ENCODE measurements at places on chromosomes 6 and 20.

- DNase-seq, result no peak
Measured at GRCh38 chr6:128305976-128306375, 214.4 kb downstream of the PTPRK start.

DNA sequence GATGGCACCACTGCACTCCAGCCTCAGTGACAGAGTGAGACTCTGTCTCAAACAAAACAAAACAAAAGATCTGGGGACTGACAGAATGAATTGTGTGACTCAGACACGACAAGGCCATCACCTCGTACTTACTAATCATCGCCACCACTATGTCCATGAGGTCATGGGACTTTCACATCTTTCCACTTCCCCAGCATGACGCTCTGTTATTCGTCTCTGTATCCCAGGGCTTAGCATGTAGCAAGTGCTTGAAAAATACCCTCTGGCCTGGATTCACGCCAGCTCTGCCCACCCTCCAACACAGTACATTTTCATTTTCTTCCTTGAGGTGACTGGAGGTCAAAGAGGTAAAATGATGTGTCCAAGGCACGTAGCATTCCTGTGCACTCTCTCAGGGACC, 27.8 kb downstream of the FGD2 start:
- DNase-seq, result no peak

- no peak for DNase-seq
Measured at GRCh38 chr6:161226009-161226964, 47.6 kb downstream of the AGPAT4 start.

DNA sequence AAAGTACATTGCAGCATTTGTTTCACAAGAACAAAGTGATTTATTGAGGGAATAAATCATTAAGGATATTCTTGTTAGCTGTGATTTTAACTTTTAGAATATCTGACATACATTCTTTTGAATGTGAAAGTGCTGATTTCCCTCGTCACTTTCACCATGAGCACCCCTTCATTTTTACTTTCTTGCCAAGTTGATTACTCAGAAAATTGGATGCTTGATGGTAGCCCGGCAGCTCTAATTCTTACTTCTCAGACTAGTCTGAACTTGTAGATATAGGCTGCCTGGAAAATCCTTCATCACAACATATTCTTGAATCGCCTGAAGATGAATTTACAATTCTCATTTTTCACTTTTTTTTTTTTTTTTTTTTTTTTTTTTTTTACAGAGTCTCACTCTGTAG, 147.1 kb upstream of the SMLR1 start:
- no peak for DNase-seq

DNA sequence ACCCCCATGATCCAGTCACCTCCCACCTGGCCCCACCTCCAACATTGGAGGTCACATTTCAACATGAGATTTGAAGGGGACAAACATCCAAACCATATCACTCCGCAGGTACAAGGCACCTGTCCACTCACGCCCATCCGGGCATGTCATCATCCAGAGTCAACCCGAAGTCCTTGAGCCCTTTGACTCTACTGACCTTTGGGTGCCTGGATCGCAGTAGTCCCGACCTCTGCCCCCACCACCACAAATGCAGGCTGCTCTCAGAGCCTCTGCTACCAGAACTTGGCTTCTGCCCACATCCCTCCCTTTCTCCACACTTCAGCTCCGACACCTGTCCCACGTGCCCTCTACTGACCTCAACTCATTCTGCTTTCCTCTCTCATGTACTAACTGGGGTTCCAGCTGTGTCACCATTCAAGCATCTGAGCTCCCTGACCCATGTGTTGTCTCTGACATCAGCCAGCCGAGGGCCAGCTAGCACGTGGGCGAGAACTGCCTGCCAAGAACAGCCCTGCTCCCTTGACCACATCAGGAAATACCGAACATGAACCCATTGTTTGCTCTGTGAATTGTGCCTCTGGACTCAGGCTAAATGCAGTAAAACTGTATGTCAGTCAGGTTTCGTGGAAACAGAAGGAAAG, 498.3 kb upstream of the SULF2 start:
- DNase-seq, result no peak

- peak; percentile 40 for DNase-seq
Measured at GRCh38 chr20:4014031-4014474, 1.3 kb downstream of the RNF24 start.

- DNase-seq, result no peak
Measured at GRCh38 chr6:109316909-109317308, 65.4 kb downstream of the CD164 start.

GRCh38 chr6:140039364-140039763, 664.9 kb upstream of the CITED2 start:
- DNase-seq, result no peak

DNA sequence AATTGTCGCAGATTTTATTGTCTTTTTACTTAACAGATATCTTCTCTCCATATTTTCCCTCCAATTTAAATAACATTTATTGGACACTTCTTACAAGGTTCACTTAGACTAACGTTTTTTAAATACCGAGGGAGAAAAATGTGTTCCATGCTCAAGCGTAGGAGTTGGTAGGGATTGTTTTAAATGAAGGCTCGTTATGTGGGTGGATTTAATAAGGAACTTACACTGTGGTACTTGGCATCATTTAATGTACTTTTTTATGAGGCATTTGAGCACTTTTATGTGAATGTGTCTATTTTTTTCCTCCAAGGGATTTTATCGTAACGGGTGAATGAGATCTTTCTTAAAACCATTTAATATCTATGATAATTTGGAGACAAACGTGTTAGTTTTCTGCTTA, 125.0 kb upstream of the MTHFD1L start:
- no peak for DNase-seq

GRCh38 chr6:140604786-140605185, 1230.3 kb upstream of the CITED2 start:
- no peak for DNase-seq

GRCh38 chr6:11228935-11229654, 3.4 kb downstream of the NEDD9 start:
- DNase-seq, result no peak

- no peak for DNase-seq
Measured at GRCh38 chr6:29995340-29995777, 53.0 kb downstream of the HLA-A start.

DNA sequence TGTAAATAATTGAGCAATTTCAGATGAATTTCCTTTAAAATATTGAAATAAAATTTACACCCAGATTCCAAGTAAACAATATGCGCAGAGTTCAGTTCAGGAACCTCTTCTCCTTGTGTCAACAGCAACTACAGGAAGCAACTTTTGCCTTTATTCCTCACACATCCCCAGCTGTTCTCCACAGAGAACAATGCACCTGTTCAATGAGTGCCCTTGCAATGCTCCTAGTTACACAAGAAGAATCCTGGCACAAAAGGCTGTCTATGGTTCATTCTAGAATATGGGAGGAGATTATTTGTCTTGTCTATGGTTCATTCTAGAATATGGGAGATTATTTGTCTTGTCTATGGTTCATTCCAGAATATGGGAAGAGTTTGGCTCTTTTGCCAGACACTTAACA, 454.9 kb downstream of the BTBD3 start:
- no peak for DNase-seq

DNA sequence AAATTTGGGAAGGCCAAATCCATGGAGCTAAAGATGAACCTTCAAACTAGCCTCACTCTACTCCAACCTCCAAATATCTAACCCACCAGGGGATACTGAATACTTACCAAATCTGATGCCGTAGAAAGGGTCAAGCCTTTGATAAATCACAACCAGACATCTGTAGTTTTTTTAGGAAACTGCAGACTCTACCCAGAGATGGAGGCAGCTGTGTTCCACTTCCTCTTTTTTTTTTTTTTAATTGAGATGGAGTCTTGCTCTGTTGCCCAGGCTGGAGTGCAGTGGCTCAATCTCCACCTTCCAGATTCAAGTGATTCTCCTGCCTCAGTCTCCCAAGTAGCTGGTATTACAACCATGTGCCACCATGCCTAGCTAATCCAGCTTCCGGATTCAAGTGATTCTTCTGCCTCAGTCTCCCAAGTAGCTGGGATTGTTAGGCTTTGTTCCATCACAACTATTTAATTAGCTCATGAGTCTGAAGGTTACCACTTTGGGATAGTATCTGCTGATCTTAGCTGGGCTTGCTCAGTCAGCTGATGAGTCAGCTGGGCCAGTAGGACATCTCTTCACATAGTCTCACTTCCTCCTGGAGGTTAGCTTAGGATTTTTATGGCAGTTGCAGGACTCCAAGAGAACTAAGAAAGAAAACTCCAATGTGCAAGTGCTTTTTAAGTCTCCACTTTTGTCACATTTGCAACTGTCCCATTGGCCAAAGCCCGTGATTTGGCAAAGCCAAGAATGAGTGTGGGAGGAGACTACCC, 13.3 kb downstream of the FRK start:
- DNase-seq, result no peak

GRCh38 chr6:87846434-87846833, 144.4 kb upstream of the AKIRIN2 start:
- no peak for DNase-seq

DNA sequence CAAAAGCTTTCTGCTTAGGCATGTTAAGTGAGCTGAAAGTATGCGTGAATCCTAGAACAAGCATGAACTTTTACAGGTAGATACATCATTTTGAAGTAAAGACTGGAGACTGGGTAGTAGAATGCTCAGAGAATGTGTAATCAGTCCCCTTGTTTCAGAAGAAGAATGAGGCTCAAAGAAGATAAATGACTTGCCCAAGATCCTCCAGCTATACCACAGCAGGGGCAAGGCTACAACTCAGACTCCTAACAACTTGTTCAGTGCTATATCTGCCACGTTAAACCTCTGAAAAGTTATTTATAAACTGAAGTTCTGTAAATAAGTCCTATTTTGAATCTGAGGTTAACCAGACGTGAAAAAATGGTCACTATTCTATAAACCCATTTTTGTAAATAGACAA, 2.9 kb downstream of the RIPOR2 start:
- no peak for DNase-seq

- DNase-seq, result no peak
Measured at GRCh38 chr20:17605131-17605660, 35.3 kb downstream of the DSTN start.

- no peak for DNase-seq
Measured at GRCh38 chr6:161829291-161829729, 555.4 kb upstream of the AGPAT4 start.

DNA sequence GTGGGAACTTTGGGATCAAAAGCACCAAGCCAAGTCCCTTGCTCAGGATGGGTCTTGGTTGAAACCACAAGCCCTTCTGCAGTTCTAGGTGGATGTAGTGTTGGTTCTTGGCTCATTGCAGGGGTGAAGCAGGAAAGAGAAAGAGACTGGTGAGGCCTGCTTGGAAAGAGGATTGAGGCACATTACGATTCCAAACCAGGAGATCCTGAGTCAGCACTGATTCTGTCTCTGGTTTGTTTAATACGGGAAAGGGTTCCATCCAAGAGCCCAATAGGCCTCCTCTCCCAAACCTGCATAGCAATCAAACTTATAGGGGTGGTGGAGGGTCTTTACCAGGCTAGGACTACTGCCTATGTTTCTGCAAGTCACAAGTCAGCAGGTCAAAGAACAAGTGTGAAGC, 24.3 kb downstream of the NSFL1C start:
- no peak for DNase-seq

DNA sequence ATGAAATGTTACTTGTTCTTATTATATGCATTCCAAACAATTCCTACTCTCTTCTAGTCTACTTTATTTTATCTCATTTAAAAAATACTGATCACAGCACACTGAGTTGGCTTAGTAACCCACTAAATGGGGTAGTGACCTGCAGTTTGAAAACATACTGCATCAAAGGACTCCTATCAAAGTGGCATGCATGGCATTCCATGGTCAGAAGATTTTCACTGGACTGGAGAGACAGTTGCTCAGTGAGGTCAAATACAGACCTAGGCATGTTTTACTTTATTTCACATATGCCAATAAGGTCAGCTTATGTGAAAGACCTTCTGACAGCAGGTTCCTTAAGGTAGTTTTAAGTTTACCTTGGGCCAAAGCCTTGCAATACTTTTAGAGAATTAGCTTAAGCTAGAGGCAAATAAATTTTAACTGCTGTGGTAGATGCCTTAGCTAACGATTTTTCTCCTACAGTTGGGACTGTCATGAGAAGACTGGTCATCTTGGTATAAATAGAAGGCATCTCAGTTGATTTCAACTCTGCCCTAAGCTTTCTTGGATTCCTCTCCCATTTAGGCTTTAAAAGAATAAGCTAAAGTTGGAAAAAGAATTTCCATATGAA, 35.1 kb downstream of the TPD52L1 start:
- no peak for DNase-seq

DNA sequence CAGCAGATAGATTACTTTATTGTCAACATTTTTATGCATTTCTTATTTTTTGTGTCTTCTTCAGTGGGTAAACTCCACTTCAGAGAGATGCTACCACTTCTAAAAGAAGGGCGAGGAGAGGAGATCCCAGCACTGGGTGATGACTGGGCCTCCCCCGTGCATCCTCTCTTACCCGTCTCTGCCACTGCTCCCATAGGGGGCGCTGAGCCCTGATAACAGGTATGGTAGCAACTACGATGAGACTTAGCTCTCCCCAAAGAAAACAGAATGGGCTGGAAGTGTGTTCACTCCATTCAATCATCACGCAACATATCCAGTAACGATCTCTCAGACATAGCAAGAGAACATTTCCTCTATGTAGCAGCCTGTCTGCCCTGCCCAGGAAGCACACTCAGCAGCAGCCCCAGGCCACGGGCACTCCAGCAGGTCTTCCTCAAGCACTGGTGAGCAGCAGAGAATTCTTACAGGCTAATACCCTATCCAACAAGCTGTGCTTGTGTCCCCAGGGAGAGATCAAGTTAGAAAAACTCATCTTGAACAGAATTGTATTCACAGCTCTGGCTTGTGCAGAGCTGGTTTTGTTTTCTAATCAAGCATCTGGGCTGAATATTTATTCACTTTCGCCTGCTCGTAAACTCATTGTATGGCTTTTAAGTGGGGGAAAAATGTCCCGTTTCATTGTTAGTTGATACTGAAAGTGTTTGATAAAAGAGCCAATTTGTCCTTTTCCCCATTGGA, 533.1 kb upstream of the CDH4 start:
- peak; percentile 65 for DNase-seq

- DNase-seq, result no peak
Measured at GRCh38 chr20:51096582-51097267, 73.8 kb upstream of the KCNG1 start.

GRCh38 chr6:26123675-26123946, 36.4 kb downstream of the HFE start:
- DNase-seq, result no peak

DNA sequence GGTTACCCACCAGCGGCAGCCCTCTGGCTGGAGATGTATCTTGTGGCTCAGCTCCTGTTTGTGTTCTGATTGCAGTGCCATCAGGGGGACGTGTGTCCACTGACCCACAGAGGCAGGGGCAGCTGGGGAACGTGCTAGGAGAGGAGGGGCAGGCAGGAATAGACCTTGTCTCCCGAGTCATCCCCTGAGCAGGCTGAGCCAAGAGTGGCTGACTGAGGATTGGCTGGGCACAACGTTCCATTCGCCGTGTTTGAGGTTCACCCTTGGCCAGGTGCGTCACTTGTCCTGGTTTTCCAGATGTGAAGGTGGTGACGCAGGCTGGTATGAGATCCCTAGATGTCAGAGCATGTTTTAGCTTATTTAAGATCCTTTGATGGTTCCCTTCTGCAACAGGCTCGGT, 57.7 kb downstream of the ADNP start:
- DNase-seq, result no peak
